ENCODE measurements at places on chromosomes 1 and 21. TPM values are rescaled to one million over a fixed set of nuclear protein-coding genes. Genes with fewer than 3 reads are reported as not detected.

Gene PLPPR5
- total RNA-seq: 0.11 TPM

Gene TNFRSF1B
- 2.9 TPM for total RNA-seq

Gene PER3
- 11.1 TPM for total RNA-seq

Gene TP73
- 1.4 TPM for total RNA-seq

Gene TMEM81
- total RNA-seq: 4.6 TPM

Gene OR2T29
- total RNA-seq: not detected

Gene CELSR2
- total RNA-seq: 25.0 TPM

Gene KCNH1
- 0.34 TPM for total RNA-seq

Gene GUCA2B
- total RNA-seq: not detected

Gene TMPRSS15
- total RNA-seq: 1.4 TPM

Gene EXTL1
- total RNA-seq: 7.1 TPM

Gene LCE3E
- not detected for total RNA-seq

Gene S100A16
- 22.1 TPM for total RNA-seq

Data from mesothelial cell of epicardium (in vitro differentiated cells).